ENCODE measurements at places on chromosomes 13 and 19. TPM values are rescaled to one million over a fixed set of nuclear protein-coding genes. Genes with fewer than 3 reads are reported as not detected.

The CAPS gene
- 0.73 TPM for total RNA-seq

The VRK3 gene
- total RNA-seq, result 18.9 TPM

The CLEC11A gene
- total RNA-seq, result 168 TPM

The LRRC8E gene
- total RNA-seq, result 11.7 TPM

The RTBDN gene
- not detected for total RNA-seq

The EGLN2 gene
- 117 TPM for total RNA-seq

The GFY gene
- total RNA-seq, result not detected

The ELANE gene
- total RNA-seq, result not detected

The FFAR2 gene
- total RNA-seq, result not detected

The ZNF665 gene
- total RNA-seq, result not detected

The C19orf18 gene
- not detected for total RNA-seq

The NXNL1 gene
- total RNA-seq, result not detected

The RGL3 gene
- not detected for total RNA-seq

The SBK2 gene
- not detected for total RNA-seq

The ZNF578 gene
- total RNA-seq, result 0.20 TPM

The OR1I1 gene
- total RNA-seq, result not detected

The TMEM272 gene
- total RNA-seq, result not detected

The ZNF559 gene
- 7.6 TPM for total RNA-seq

The LAIR1 gene
- not detected for total RNA-seq

The TNFSF11 gene
- total RNA-seq, result 0.14 TPM

The BRME1 gene
- 2.0 TPM for total RNA-seq

The IL4I1 gene
- total RNA-seq, result 0.13 TPM

The BEST2 gene
- total RNA-seq, result not detected
